ENCODE measurements at places on chromosomes 13 and 19. TPM values are rescaled to one million over a fixed set of nuclear protein-coding genes. Genes with fewer than 3 reads are reported as not detected.

METTL21C gene
- total RNA-seq: not detected

- no peaks in the 10 kb centered on the region for H3K27me3 ChIP-seq
- H3K36me3 ChIP-seq: peaks cover 41% of the 10 kb centered on the region
- H3K4me1 ChIP-seq: peaks cover 13% of the 10 kb centered on the region
These were observed 6.8 kb downstream of the PLEKHJ1 start for GRCh38 chr19:2229103-2230032.

DNA sequence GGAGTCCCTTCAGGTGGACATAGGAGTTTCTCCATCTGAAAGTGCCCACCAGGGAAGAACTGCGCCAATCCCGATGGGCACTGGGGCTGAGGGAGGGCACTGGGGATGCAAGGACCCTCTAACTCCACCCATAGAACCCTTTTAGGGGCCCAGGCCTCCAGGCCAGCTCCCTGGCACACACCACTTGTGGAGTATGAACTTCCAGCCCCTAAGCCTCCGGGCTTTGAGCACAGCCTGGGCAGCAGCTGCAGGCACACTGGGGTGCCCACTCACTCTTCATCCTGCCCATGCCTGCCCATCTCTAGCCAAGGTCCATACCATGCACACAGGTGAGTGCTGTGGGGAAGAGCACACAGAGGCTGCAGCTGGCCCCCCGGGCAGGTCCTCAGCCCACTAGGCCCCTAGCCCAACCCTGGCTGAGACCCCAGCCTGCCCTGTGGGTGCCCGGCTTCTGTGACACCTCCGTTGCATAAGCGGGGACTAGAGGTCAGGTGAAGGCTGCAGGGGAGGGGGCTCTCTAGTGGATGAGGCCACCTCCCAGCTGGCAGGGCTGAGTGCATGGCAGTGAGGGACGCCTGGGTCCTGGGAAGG, 14.6 kb upstream of the SLC7A10 start:
- DNase-seq: no peak
- H3K27me3 ChIP-seq: no peaks in the 10 kb centered on the region
- no peak overlapping the region for H3K4me3 ChIP-seq

GRCh38 chr19:2332341-2333026, 4.0 kb downstream of the SPPL2B start:
- peak; percentile 78 for DNase-seq
- peak overlapping the region; percentile 91 for H3K27ac ChIP-seq
- peaks cover 50% of the 10 kb centered on the region for H3K4me1 ChIP-seq
- peak overlapping the region; percentile 59 for H3K4me3 ChIP-seq

GRCh38 chr13:29878101-29878500, 27.7 kb upstream of the UBL3 start:
- H3K4me3 ChIP-seq: no peak overlapping the region
- DNase-seq: no peak
- no peak overlapping the region for H3K27ac ChIP-seq
- no peaks in the 10 kb centered on the region for H3K36me3 ChIP-seq
- no peaks in the 10 kb centered on the region for H3K4me1 ChIP-seq
- peaks cover 9% of the 10 kb centered on the region for H3K27me3 ChIP-seq
